CD4-positive, alpha-beta T cell treated with Interleukin-4 for 1 hour (primary cell): ENCODE measurements at places on chromosomes 2 and 18.

- DNase-seq = no peak
Observed at GRCh38 chr18:37393945-37394609, 171.5 kb downstream of the CELF4 start.

- no peak for DNase-seq
Observed at GRCh38 chr2:165804719-165805118, 10.7 kb upstream of the GALNT3 start.

DNA sequence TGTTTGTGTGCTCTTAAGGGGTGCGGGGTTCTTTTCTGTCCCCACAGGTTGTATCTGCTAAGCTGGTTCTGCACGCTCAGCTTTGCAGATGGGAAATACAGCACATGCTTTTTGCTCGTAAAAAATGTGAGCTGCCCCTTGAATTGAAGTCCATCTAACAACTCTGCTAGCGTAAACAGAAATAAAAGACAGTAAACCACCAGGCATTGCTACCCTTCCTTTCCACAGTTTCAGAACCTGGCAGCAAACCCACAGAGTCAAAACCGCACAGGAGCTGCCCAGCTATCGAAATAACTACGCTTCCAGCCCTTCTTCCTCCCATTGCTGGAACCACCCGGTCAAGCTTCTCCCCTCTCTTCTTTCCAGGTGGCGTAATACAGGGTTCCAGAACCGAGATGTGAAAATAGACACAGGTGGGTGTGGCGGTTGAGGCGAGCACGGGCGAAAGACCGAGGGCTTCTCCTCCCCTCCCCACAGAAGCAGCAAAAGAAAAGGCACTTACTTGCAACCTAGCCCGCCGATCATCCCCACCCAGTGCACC is 479 bp downstream of the SCN9A start:
- no peak for DNase-seq

DNA sequence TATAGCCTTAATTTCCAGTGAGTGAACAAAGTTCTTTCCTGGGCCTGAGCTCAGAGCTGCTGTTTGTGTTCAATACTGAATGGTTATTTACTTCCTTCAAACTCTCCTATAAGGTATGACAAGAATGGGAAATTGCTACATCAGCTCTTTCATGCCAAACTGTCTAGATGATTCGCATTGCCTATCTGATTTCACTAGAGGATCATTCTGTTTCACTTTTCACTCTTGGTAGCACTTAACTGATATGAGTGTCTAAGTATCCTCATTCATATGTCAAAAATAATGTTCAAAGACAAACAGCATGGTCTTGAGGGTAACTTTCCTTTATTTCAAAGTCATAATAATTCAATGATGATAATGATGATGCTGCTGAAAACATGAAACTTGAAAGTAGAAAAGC is 32.9 kb upstream of the SCG2 start:
- DNase-seq = no peak

DNA sequence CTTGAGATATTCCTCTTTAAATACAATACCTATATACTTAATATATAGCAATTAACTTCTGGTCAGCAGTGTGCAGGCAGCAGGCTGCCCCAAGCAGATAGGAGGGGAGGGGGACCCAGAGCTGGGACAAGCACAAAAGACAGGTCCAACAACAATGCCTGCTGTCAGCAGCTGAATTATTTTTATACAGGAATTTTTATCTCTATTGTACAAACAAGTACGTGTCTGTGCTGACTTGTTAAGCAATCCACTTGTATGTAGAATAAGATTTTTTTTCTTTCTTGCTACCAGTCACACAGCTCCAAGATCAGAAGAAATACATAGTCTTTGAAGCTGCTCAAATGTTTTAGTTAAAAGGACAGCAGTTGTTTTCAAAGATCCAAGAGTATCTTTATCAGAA is 16.7 kb downstream of the BCL11A start:
- no peak for DNase-seq

GRCh38 chr2:174340400-174341292 is 5.9 kb downstream of the SP9 start:
- DNase-seq = no peak

DNA sequence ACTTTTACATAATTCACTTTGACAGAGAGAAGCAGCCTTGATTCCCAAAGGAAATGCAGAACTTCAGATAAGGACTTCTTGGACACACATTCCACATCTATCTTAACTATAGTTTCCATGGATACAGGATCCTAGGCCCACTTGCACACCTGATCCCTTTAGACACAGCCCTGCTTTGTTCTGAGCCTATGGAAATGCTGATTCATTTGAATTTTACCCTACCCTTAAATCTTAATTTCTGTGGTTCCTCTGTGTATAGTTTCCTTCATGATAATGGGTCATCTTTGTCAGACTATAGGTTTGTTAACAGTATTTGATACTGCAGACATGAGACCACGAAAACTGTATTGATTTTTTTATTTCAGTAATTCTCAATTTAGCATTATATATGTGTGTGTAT is 77.4 kb downstream of the ACTR3 start:
- DNase-seq = no peak

DNA sequence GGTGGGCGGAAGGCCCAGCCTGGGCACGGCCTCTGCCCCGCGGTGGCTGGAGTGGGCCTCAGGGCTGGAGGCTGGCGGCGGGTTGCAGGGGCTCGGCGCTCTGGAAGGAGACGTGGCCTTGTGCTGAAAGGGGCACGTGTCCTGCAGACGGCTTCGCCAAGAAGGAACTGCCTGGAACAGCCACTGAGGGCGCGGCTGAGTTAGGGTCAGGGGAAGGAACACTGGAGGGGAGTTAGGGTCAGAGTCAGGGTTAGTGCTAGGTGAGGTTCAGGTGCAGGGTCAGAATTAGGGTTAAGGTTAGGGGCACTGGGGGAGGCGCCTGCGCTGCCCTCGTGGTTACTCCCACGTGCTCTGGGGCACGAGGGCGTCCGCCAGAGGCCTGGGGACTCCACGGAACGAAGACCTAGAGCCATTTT is 933 bp upstream of the ADNP2 start:
- no peak for DNase-seq

- DNase-seq = no peak
Observed at GRCh38 chr2:37784071-37784758, 112.8 kb upstream of the CDC42EP3 start.
